ENCODE measurements at places on chromosomes 12 and 14. TPM values are rescaled to one million over a fixed set of nuclear protein-coding genes. Genes with fewer than 3 reads are reported as not detected.

Gene NPFF
- total RNA-seq, result not detected

Gene AQP2
- total RNA-seq, result not detected

Gene TSPAN8
- total RNA-seq, result 15.3 TPM

Gene NGB
- total RNA-seq, result not detected

Gene BEST3
- not detected for total RNA-seq

Gene MORN3
- 2.1 TPM for total RNA-seq

Gene TEX52
- not detected for total RNA-seq

Gene DDX47
- 45.1 TPM for total RNA-seq

Gene KRT85
- total RNA-seq, result not detected

Gene RPGRIP1
- total RNA-seq, result 1.1 TPM

GRCh38 chr12:104452087-104452486 is 4.7 kb upstream of the CHST11 start:
- no peaks in the 10 kb centered on the region for H3K36me3 ChIP-seq
- no peak for DNase-seq
- H3K27ac ChIP-seq, result no peak overlapping the region
- H3K4me1 ChIP-seq, result peaks cover 7% of the 10 kb centered on the region

DNA sequence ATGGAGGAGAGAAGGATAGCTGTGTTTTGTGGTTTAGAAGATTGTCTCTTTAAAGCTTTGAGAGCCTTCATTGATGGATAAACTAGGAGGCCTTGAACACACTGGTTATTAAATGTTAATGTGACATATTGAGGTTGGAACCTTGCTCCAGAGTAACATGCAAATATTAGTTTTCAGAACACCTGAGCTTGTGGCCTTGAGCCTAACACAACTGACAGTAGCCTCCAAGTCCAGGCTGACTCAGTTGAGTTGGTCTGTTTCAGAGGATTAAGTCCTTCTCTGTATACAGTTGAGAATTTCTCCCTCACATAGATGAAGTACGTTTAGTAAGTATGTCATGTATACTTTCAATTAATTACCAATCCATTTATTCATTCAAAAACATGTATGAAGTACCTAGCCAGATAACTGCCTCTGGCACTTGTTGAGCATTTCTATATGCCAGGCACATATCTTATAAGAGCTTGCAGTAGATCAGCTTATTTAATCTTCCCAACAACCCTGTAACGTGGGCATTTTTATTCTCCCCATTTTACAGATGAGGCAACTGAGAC is 63.5 kb downstream of the ELK3 start:
- H3K27me3 ChIP-seq, result no peaks in the 10 kb centered on the region
- H3K36me3 ChIP-seq, result peaks cover 35% of the 10 kb centered on the region
- DNase-seq, result no peak

DNA sequence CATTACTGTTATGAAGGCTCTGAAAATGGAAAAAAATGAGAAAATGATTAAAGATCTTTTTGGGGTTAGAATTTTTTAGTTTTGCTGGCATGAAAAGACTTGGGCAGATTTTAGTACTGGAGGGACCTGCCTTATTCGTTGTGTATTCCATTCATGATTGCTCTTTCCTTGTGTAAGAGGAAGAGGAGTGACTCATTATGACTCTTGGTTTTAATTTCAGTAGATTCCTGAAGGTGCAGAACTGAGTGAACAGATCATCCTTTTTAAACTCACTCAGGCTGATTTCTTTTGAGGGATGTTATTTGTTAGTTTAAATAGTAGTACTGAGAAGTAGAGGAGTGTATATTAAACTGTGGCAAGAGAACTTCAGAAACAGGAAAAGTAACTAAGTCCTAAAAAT is 41.6 kb downstream of the AKAP6 start:
- no peak overlapping the region for H3K27ac ChIP-seq
- no peak overlapping the region for H3K4me3 ChIP-seq
- no peaks in the 10 kb centered on the region for H3K36me3 ChIP-seq
- DNase-seq, result no peak
- no peaks in the 10 kb centered on the region for H3K4me1 ChIP-seq
- H3K27me3 ChIP-seq, result no peaks in the 10 kb centered on the region

DNA sequence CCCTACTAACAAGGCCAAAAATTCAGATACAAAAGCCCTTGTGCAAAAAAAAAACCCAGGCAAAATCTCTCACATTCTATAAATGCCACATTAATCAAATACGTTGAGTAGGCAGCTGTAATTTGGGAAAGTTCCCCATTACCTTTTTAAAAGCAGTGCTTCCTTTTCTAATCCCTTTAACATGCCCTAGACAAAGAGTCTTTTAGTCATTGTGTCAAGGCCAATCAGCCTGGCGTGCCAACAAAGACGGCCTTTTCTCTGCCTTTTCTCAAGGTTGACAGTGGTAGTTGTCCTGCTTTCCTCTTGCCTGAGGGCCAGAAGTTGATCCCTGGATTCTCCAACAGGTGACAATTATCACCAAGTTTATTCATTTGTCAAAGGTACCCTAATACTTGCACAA is 62.5 kb upstream of the METAP2 start:
- no peaks in the 10 kb centered on the region for H3K27me3 ChIP-seq
- no peaks in the 10 kb centered on the region for H3K4me1 ChIP-seq
- DNase-seq, result no peak
- H3K36me3 ChIP-seq, result no peaks in the 10 kb centered on the region
- no peak overlapping the region for H3K4me3 ChIP-seq

- H3K4me3 ChIP-seq, result no peak overlapping the region
- H3K27me3 ChIP-seq, result no peaks in the 10 kb centered on the region
- H3K4me1 ChIP-seq, result no peaks in the 10 kb centered on the region
- no peak for DNase-seq
- H3K36me3 ChIP-seq, result no peaks in the 10 kb centered on the region
- no peak overlapping the region for H3K27ac ChIP-seq
Measured at GRCh38 chr12:29053567-29053966, 95.5 kb upstream of the FAR2 start.

DNA sequence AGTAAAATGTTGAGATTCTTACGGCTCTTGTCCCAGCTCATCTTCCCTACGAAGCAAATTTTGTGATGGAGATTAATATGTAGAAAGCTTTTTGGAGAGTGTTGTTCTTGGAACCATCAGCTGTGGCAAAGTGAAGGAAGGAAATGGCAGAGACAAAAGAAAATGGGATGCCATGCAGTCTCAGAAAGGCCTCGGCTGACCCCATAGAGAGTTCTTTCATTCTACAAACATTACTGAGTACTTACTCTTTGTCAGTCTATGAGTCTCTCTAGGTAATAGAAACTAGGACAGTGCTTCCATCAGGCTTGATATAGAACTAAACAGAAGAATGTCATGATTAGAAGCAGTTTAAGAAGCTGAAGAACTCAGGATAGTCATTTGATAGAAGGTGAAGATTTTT is 134.1 kb downstream of the PLEKHA5 start:
- H3K27me3 ChIP-seq, result no peaks in the 10 kb centered on the region
- no peak overlapping the region for H3K27ac ChIP-seq
- no peak for DNase-seq
- H3K36me3 ChIP-seq, result peaks cover 3% of the 10 kb centered on the region

- peaks cover 8% of the 10 kb centered on the region for H3K4me1 ChIP-seq
- no peak within 1 kb of the TSS for H3K27ac ChIP-seq
- H3K36me3 ChIP-seq, result no peaks in the 10 kb centered on the region
- H3K27me3 ChIP-seq, result peaks cover 53% of the 10 kb centered on the region
- peak; percentile 45 for DNase-seq
Measured at GRCh38 chr14:100587086-100587762, at the start of gene BEGAIN. Gene BEGAIN (minus strand): TSS chr14:100587417. CDS start chr14:100587290, 127 bp downstream.

DNA sequence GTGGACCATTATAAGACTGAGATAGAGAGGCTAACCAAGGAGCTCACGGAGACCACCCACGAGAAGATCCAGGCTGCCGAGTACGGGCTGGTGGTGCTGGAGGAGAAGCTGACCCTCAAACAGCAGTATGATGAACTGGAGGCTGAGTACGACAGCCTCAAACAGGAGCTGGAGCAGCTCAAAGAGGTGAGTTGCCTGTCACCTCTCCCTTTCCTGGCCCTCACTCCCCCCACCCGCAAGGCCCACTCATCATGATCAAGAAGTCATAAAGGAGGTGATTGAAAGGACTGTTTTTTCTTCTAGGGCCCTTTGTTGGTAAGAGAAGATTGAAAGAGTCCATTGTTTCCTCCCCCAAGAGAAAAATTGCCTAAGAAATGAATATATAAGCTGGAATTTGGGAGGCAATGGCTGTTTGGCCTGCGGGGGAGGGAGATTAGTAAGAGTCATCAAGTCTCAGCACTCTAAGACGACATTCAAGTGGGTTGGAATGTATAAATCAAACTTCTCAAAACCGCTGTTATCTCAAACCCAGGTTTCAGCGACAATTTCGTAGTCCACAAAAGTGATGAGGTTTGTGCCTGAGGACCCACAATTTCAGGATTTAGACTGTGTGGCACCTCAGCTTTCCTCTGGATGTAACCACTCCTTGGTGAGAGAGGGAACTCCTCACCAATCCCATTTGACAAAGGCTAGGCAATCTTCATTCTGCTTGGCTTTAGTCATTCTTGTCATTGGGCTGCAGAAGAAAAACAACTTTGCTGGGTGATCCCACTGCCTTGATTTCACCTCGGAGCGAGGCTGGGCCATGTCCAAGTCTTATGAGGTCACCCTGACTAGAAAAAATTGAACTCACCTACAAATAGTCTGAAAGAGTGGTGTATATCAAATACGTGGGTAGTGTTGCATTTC is 966 bp downstream of the BICD1 start:
- H3K4me1 ChIP-seq, result peaks cover 23% of the 10 kb centered on the region
- DNase-seq, result no peak
- H3K36me3 ChIP-seq, result no peaks in the 10 kb centered on the region
- peak overlapping the region; percentile 99 for H3K4me3 ChIP-seq

GRCh38 chr12:115910057-115910456 is 367.4 kb downstream of the MED13L start:
- no peak overlapping the region for H3K27ac ChIP-seq
- DNase-seq, result no peak
- H3K4me3 ChIP-seq, result no peak overlapping the region
- H3K4me1 ChIP-seq, result no peaks in the 10 kb centered on the region
- peaks cover 6% of the 10 kb centered on the region for H3K27me3 ChIP-seq

DNA sequence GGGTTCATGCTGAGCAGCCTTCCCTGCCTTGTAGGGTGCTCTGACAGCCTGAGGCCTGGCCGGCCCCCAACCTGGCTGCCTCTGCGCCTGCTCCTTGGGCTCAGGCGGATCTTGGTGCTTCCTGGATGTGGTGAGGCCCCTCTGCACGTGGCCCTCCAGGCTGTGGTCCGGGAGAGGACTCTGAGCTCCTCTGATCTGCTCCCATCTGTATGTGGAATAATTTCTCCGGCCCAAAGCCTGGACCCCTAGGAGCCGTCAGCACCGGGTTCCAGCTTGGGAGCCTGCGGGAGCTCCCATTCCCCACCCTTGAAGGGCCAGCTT is 21.3 kb upstream of the EIF2B2 start:
- H3K27ac ChIP-seq, result no peak overlapping the region
- no peaks in the 10 kb centered on the region for H3K27me3 ChIP-seq
- no peak for DNase-seq
- no peaks in the 10 kb centered on the region for H3K36me3 ChIP-seq
- peaks cover 4% of the 10 kb centered on the region for H3K4me1 ChIP-seq
- no peak overlapping the region for H3K4me3 ChIP-seq

DNA sequence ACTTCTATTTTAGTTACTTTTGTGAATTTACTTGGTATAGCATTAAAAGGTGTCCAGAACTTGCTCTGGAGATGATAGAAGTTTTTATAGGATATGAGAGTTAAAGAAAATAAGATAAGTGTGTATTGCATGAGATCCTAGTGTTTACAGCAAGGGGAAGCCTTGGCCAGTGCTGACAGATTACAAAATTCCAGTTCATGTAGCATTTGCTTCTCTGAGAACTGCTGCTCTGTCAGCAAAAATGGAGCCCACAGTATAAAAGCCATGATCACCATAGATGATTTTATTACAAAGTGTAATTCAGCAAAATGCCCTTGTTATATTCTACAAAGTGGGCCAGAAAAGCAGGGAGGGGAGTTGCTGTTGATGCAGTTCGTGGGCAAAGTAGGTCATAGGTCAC is 40.0 kb upstream of the ATF1 start:
- H3K36me3 ChIP-seq, result peaks cover 99% of the 10 kb centered on the region
- no peaks in the 10 kb centered on the region for H3K4me1 ChIP-seq
- no peak for DNase-seq
- no peaks in the 10 kb centered on the region for H3K27me3 ChIP-seq

- H3K4me1 ChIP-seq, result peaks cover 5% of the 10 kb centered on the region
- peaks cover 4% of the 10 kb centered on the region for H3K27me3 ChIP-seq
- no peak overlapping the region for H3K4me3 ChIP-seq
- no peaks in the 10 kb centered on the region for H3K36me3 ChIP-seq
- H3K27ac ChIP-seq, result no peak overlapping the region
- DNase-seq, result no peak
Measured at GRCh38 chr14:64826333-64826732, 53.4 kb downstream of the SPTB start.

DNA sequence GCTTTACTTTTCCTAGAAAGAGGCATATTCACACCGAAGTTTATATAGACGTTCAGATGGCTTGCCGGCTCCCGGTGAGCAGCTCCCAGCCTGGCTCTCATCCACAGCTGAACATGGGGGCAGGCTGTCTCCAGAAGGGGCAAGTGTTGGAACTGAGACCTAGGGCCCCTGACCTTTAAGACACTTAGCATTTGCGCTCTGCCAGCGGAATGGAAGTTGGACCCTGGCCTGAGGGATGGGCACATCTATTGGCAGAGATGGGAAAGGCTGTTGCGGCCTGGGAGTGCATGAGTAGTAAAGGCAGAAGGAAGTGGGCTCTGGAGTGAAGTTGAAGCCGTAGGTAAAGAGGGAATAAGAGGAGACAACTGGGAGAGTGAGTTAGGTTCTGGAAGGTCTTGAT is 54.2 kb upstream of the TSPAN9 start:
- no peak overlapping the region for H3K27ac ChIP-seq
- DNase-seq, result no peak
- peaks cover 37% of the 10 kb centered on the region for H3K36me3 ChIP-seq
- H3K4me3 ChIP-seq, result no peak overlapping the region
- no peaks in the 10 kb centered on the region for H3K27me3 ChIP-seq

DNA sequence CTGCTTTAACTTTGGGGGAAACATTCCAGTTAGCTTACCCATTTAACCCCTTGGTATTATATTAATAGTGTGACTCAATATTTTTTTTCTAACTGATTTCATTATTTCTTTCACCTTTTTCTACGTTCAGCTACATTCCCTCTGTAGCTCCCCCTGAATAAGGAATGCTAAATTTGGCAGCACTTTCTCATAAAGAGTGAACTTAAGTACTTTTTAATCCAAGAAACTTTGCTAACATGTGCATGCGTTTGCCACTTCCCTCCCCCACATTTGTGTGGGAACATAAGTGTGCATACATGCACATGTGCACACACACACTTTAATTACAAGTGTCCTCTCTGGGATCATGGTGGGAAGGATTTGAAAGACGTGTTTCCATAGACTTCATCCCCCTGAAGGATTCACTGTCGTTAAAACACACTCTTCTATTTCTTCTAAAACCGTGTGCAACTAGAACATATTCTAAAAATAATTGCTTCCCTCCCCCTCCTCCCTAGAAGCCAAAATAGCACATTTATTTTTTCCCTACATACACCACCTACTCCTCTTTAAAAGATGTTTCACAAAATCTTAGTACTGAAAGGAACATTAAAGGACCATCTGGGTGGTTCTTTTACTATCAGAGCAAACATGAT is 142.6 kb downstream of the PPM1H start:
- H3K4me3 ChIP-seq, result no peak overlapping the region
- no peaks in the 10 kb centered on the region for H3K36me3 ChIP-seq
- peaks cover 2% of the 10 kb centered on the region for H3K4me1 ChIP-seq

GRCh38 chr14:90628825-90629224 is 187.4 kb downstream of the TTC7B start:
- peak overlapping the region; percentile 28 for H3K27ac ChIP-seq
- no peaks in the 10 kb centered on the region for H3K27me3 ChIP-seq
- H3K4me3 ChIP-seq, result no peak overlapping the region
- DNase-seq, result no peak
- H3K4me1 ChIP-seq, result peaks cover 42% of the 10 kb centered on the region

GRCh38 chr14:60222820-60223219 is 26.2 kb upstream of the PPM1A start:
- no peak overlapping the region for H3K27ac ChIP-seq
- no peaks in the 10 kb centered on the region for H3K27me3 ChIP-seq
- no peak overlapping the region for H3K4me3 ChIP-seq
- no peaks in the 10 kb centered on the region for H3K4me1 ChIP-seq
- H3K36me3 ChIP-seq, result no peaks in the 10 kb centered on the region

All from lower lobe of right lung (tissue), 2 donors.